GM12878 (cell line): ENCODE measurements at places on chromosomes 7 and 10. TPM values are rescaled to one million over a fixed set of nuclear protein-coding genes. Genes with fewer than 3 reads are reported as not detected.

DNA sequence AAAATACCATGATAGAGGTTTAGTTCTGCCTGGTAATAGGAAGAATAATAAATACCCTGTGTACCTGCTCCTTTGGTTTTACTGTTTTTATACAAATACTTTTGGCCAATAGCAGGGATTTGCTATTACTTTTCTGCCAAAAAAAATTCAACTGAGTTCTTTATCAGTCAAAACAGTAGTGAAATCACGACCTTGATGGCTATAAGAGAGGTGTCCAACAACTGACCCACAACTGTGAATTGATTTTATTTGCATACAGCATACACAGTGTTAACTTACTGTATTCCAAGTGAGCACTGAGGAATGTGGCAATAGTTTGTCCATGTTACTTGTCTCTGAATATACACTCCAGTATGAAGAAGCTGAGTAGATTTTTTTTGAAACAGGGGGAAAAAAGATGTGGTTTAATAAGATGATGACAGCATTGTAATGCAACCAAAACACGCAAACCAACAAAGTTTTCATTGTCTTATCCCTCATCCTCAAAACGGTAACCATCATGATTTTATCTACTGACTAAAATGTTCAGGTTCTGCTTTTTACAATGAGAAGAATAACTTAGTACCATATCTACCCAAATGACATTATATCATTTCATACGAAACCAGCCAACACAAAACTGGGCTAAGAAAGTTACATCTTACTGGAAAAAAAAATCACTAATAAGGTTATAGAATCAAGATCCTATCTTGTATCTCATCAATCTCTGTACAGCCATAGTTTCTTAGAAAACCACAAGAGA lies 63.3 kb downstream of the GSAP start:
- no peak for DNase-seq

DNA sequence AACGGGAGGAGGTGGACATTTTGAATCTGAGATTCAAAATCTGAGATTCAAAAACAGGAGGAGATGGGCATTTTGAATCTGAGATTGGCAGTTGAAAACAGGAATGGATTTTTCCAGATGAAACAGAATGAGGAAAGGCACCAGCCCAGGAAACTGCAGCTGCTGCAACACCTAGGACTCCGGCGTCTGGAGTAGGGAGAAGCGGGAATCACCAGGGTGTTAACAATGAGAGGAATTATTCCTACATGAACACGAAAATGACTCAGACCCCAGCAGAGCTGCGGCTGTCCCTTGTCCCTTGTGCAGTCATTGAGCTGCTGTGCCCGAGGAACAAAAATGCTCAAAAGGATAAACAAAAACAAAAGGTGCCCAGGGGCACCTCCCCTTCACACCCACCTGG lies 59.9 kb upstream of the KAT6B start:
- no peak for DNase-seq

GRCh38 chr7:116443101-116443523 lies 56.4 kb upstream of the CAV2 start:
- no peak for DNase-seq

DNA sequence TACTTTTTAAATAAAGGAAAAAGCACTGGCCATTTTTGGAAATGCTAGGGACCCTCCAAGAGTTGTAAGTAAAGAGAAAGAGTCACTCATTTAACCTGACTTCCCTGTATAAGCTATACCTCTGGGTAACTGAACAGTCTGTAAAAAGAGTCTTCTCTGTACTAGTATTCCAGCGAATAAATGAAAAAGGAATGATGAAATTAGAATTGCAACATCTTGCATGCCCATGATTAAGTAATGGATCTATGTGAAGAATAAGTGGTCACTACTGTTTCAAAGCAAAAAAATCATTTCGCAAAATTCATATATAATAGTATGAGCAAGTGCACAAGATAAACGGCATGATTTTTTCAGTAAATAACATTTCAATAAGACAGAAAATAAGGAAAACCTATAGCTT lies 116.8 kb downstream of the ZFAND4 start:
- no peak for DNase-seq

DNA sequence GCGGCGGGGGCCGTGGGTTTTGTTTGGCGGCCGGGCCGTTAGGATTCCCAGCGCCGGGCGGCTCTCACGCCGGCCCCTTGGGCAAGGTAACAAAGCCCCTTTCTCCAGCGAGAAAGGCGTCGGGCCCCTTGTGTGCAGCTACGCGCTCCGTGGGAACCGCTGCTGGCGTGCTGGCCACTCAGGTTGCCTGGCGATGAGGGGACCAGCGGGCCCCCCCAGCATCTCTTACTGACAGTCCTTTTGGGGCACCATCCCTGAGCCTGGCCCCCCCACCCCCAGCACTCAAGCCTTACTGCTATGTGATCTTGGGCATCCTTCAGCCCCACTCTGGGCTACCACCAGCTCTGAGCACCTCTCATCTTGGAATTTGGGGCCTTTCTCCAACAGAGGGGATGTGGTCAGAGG lies 1.8 kb downstream of the LFNG start:
- no peak for DNase-seq

DNA sequence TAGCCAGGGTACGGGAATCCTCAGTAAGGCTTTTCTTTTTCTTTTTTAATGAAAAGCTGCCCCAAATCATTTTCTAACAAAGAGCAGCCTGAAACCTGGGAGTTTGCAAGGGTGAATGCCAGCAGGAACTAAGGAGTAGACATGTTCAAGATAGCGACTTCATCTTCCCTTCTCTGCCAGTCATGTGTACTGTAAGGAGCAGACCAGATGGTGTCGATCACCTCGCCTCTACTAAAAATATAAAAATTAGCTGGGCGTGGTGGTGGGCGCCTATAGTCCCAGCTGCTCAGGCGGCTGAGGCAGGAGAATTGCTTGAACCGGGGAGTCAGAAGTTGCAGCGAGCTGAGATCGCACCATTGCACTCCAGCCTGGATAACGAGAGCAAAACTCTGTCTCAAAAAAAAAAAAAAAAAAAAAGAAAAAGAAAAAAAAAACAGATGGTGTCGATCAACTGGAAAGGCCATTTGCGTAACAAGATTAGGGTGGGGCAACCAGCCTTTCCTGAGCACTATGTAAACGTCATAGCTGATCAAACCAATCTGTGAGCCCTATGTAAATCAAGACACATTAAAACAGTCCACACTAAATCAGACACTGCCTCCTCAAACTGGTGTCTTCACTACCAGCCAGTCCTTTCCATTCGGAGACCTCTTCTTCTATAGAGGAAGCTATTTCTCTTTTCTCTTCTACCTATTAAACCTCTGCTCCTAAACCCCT lies 33.8 kb downstream of the NOLC1 start:
- DNase-seq: no peak

DNA sequence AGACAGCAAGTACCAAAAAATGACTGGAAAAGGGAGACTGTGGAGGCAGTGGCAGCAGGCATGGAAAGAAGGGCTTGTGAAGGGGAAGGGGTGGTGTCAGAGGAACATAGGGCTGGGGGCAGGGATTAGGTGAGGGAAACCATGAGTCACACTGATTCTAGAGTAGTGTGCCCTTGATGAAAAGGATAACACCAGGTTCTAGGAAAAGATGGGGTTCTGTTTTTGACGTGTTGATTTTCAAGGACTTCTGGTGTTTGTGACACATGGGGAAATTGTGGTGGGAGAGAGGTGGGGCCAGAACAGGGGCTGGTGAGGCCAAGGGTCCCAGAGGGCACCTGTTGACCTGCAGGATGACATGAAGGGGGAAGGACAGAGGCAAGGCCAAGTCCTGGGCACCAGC lies 57.1 kb downstream of the FIGNL1 start:
- no peak for DNase-seq

- no peak for DNase-seq
Measured at GRCh38 chr7:38615665-38616064, 15.5 kb downstream of the AMPH start.

DNA sequence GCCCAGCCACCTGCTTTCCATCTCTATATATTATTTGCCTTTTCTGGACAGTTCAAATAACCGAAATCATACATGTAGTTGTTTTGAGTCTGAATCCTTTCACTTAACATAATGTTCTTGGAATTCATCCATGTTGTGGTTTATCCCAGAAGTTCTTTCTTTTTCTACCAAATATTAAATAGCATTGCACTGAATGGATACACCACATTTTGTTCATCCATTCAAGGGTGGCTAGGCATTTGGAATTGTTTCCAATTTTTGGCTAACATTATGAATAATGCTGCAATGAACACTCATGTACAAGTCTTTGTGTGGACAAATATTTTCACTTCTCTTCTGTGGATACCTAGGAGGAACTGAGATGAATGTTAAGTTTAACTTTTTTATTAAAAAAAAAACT lies 18.0 kb downstream of the DNAJC1 start:
- no peak for DNase-seq

Gene IMMP2L
- 14.3 and 22.3 TPM in 2 replicates for total RNA-seq

Gene UPK3BL2
- total RNA-seq: 11.8 and 16.2 TPM in 2 replicates

Gene PILRA
- 7.0 and 7.5 TPM in 2 replicates for total RNA-seq

Gene CYP2C19
- 0.11 TPM in 1 of 2 replicates, not detected in the other for total RNA-seq

Gene NXPH1
- not detected in 2 replicates for total RNA-seq

Gene JCAD
- total RNA-seq: 0.13 and 0.28 TPM in 2 replicates
